ENCODE measurements at places on chromosomes 3 and 15.
A peak's percentile ranks its signal among the peaks of the same experiment; 100 is the strongest.

DNA sequence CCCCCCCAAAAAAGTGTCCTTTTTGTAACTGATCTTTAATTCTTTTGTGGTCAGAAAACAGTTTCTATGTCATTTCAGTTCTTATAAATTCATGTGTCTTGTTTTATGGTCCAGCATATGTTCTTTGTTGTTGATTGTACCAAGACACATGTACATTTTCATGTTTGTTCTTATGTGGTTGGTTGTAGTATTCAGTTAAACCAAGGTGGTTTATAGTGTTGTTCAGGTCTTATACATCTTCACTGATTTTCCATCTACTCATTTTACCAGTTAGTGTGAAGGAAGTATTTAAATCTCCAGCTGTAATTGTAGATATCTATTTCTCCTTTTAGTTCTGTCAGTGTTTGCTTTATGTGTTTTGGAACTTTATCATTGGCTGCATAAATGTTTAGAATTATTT is 24.0 kb downstream of the MEF2A start:
- no peak for DNase-seq

DNA sequence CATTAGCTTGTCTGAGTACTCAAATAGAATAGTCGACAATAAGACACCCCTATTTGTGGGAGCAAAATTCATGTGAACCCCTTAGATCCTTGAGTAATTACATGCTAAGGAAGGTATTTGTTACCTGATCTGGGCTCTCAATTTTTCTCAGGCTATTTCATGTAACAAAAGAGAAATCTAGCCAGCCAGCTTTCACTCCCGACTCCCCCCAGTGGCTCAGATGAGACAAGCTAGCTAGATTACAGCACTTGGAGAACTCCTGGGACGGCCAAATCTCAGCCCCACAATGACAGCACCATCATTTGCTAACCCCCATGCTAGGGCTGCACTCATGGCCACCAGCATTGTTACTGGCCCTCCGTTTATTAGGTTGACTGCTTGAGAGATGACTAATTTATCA is 41.3 kb downstream of the GLDN start:
- no peak for DNase-seq

DNA sequence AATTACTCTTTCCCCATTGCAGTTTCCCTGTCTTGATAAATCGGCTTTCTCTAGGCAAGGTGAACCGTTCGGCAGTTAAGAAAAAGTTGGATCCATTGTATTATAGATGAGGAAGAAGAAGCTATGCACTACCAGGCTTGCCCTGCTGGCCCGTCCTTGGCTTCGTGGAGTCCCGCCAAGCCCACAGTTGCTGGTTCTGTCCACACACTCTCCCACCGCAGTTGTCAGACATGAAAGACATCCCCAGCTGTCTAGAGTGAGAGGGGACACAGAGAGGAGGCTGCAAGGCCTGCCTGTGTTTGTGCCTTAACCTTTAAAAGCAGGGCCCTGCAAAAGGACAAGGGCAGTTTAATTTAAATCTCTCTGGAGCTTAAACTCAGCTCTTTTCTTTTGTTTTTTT is 47.2 kb upstream of the PLCL2 start:
- no peak for DNase-seq

DNA sequence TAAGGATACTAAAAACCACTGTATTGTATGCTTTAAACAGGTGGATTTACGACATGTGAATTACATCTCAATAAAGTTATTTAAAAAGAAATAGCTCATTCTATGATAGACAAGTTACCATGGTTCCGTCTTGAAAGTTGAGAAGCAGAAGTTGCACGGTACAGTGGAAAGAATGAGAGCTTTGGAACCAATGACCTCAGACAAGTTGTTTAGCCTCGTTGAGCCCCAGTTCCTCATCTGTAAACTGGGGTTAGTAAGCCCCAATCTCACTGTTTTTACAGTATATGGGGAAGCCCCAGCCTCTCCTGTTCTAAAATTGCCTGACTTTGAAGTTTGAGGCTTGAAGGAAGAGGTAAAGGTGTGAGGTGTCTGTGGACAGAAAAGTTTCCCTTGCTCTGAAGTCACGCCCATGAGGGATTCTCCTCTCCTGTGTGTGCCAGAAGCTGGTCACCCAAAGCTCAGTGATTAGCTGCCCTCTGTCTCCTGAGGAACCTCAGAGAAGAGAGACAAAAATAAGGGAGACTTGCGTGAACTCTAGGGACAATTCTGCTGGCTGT is 10.0 kb downstream of the CRYGS start:
- no peak for DNase-seq

- peak; percentile 88 for DNase-seq
These were observed 72.2 kb downstream of the SMAD6 start for GRCh38 chr15:66774001-66774814.

DNA sequence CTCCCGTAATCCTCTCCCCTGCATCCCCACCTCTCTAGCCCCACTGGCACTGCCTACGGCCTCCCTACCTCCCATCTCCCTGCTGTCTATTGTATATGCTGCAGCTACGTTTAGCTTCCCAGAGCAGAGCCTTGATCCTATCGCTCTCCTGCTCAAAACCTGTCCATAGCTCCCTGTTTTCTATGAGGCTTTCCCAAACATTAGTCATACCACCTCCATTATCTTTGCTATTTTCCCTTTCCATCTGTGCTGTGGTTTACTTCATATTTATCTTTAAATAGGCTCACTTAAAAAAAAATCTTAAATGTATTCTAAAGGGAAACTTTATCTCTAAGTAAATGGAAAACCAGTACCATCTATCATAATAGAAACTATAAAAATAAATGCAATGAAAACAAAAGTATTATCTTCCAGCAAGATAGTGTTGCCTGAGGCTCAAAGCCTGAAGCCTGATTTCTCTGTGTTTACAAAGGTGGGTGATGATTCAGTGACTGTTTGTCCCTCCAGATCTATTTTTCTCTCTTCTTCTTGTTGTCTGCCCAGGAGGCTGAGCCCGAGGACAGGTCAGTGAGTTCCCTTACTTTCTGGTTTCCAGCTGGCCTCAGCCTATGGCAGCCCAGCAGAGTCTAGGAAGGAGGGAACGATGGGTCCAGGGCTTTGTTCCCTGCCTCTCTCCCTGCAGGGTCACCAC is 397.1 kb upstream of the CFAP20DC start:
- no peak for DNase-seq
